Spinal cord (tissue), 10 donors: ENCODE measurements at places on chromosomes 3 and 15. TPM values are rescaled to one million over a fixed set of nuclear protein-coding genes. Genes with fewer than 3 reads are reported as not detected.

Gene GOLGA8Q
- total RNA-seq, result 1.8 TPM

Gene STXBP5L
- total RNA-seq, result 4.1 TPM

Gene SLC12A1
- 1.9 TPM for total RNA-seq

Gene RASGRP1
- total RNA-seq, result 4.0 TPM

Gene RTP3
- total RNA-seq, result not detected

Gene GP9
- total RNA-seq, result 0.72 TPM

Gene COL6A5
- total RNA-seq, result 0.20 TPM

Gene NOX5
- 0.22 TPM for total RNA-seq

Gene SOX14
- 0.39 TPM for total RNA-seq

Gene GAP43
- total RNA-seq, result 144 TPM

Gene USF3
- total RNA-seq, result 16.3 TPM

Gene PLA2G4E
- total RNA-seq, result not detected

Gene LMAN1L
- total RNA-seq, result not detected

Gene CYP8B1
- total RNA-seq, result not detected

Gene CCRL2
- 3.9 TPM for total RNA-seq

Gene FAM43A
- total RNA-seq, result 51.7 TPM

Gene LRTM1
- total RNA-seq, result not detected

Gene ATP13A5
- total RNA-seq, result 1.5 TPM

Gene A4GNT
- total RNA-seq, result not detected

Gene RPL39L
- 7.2 TPM for total RNA-seq

Gene C3orf52
- 2.1 TPM for total RNA-seq

Gene GOLGA6B
- not detected for total RNA-seq

Gene OSTN
- 0.59 TPM for total RNA-seq

Gene ADAMTS7
- 4.9 TPM for total RNA-seq

Gene PRTG
- 10.7 TPM for total RNA-seq

Gene CHST13
- not detected for total RNA-seq

Gene SYNM
- 32.5 TPM for total RNA-seq

Gene PAQR9
- total RNA-seq, result 5.6 TPM

Gene SAMMSON
- total RNA-seq, result 0.17 TPM

Gene RGMA
- total RNA-seq, result 31.5 TPM

Gene PRSS50
- total RNA-seq, result 0.50 TPM

Gene DUOXA1
- total RNA-seq, result not detected

Gene SHF
- total RNA-seq, result 29.1 TPM

Gene CLDN1
- 11.4 TPM for total RNA-seq

Gene AGBL1
- total RNA-seq, result 1.1 TPM

Gene THAP10
- 6.6 TPM for total RNA-seq

Gene CYP1A1
- total RNA-seq, result 0.89 TPM

Gene AP3B2
- 36.4 TPM for total RNA-seq

Gene CPLX3
- 0.20 TPM for total RNA-seq

Gene SLC2A2
- not detected for total RNA-seq

Gene ASB14
- 0.59 TPM for total RNA-seq

Gene BCL2A1
- 9.7 TPM for total RNA-seq

Gene HESX1
- 0.50 TPM for total RNA-seq

Gene TUSC2
- 17.0 TPM for total RNA-seq

Gene CNTN3
- total RNA-seq, result 24.1 TPM

Gene ALG3
- total RNA-seq, result 9.1 TPM

Gene PDIA3
- 175 TPM for total RNA-seq

Gene MYO5A
- total RNA-seq, result 47.8 TPM

Gene DZIP3
- 39.0 TPM for total RNA-seq

Gene TNFSF10
- total RNA-seq, result 13.0 TPM

Gene CLSTN2
- 20.7 TPM for total RNA-seq

Gene GOLGA6A
- 0.28 TPM for total RNA-seq

Gene CHCHD6
- 22.5 TPM for total RNA-seq

Gene MB21D2
- 9.5 TPM for total RNA-seq

Gene FMN1
- total RNA-seq, result 5.7 TPM
